ENCODE measurements at places on chromosomes 4 and X.

DNA sequence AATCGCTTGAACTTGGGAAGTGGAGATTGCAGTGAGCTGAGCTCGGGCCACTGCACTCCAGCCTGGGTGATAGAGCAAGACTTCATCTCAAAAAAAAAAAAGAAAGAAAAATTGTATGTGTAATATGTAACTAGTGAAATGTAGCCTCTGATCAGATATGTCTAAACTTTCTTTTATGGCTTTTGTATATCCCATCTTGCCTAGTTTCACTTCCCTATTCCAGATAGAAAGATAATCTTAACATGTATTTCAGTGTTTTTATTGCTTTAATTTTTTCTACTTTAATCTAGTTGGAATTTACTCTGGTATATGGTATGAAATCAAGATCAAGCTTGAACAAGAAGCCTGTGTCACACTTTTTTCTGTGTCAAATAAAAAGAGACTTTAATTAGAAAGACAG, 1.9 kb upstream of the ZNF41 start:
- DNase-seq = no peak

- DNase-seq = peak; percentile 65
These were observed 65.3 kb downstream of the PAPSS1 start for GRCh38 chr4:107654694-107655093.

- no peak for DNase-seq
These were observed 28.9 kb upstream of the NDUFC1 start for GRCh38 chr4:139331185-139331584.

DNA sequence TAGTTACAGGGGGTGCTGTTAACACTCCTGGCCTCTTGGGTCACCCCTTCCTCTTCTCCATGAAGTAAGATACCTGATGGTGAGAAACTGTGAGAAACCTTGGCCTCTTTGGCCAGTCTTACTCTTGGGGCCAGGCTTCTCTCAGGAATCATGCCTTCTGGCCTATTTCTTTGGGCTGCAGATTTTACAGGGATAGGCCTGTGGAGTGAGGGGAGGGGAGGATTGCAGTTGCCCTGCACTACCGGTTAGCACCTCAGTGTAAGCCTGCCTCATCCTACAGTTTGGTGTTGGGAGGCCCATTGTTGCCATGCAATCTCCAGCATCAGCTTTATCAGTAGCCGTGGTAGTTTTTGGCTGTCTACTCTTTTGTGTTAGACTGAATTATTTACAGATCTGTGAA, 7.6 kb upstream of the PGRMC2 start:
- DNase-seq = no peak

GRCh38 chrX:43985511-43985910, 12.3 kb upstream of the NDP start:
- no peak for DNase-seq

GRCh38 chrX:101206471-101206870, 13.1 kb upstream of the DRP2 start:
- no peak for DNase-seq

DNA sequence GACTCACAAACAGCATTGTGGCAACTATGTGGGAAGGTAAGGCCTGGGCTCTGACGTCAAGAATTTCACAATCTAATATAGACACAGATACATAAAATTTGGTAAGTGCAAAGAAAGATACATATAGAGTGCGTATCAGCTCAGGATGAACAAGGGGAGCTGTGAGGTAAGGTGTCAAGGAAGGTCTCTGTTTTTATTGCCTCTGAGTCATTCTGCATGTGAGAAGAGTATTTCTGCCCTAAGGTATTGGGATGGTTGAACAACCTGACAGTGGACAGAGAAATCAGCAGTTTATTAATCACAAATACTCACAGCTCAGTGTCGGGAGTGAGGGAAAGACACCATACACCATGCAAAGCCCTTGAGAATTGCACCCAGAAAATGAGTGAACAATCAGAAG, 89.8 kb downstream of the COMMD8 start:
- DNase-seq = no peak

DNA sequence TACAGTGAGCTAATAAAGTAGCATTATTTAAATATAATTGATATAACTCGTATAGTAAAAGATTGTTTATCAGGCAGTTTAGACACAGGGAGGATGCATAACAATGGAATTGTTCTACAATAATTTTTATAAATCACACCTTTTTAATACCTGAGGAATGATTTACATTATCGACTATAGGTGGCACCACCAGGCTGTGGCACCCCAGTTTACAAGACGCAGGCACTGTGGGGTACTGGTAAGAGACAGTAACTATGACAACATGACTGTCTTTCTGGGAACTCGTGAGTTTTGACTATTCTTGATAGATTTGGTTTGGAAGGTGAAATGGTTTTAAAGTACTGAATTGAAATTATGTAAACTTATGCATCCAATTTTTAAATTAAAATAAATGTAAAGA, 27.1 kb upstream of the STBD1 start:
- no peak for DNase-seq

- DNase-seq = no peak
These were observed 7.0 kb upstream of the TLR3 start for GRCh38 chr4:186061921-186062320.

- DNase-seq = no peak
These were observed 61.9 kb upstream of the ENPP6 start for GRCh38 chr4:184279496-184280061.

DNA sequence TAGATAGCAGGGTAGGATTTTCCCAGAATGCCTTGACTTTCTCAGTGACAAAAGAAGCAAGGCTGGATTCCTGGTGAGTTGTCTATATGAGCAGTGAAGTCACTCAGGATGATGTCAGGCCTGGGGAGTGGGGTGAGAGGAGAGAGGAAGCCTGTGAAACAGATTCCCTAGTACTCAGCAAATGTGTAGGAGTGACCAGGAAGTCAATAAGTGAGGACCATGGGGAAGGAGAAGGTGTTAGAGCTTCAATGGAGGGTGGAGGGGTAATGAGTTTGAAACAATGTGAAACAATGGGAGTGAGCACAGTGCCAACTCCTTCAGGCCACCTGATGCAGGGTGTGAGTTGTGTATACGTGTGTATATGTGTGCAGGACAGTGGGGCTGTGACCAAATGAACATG, 2.4 kb upstream of the SLC9A6 start:
- DNase-seq = no peak

DNA sequence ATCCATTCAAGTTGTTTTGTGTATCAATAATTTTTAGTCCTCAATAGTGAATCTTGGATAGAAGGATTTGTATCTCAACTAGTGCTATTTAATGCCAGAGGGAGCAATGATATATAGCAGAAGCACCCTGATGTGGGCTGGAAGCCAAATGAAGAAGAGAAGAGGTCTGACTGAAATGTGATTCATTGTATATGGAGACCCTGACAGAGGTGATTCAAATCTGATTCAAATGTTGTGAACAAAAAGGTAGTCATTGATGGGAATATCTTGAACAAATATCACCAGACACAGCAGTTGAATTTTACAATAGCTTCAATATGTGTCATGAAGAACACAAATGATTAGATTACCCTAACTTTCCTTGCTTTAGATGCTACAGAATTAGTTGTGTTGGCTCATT, 27.5 kb upstream of the SULT1B1 start:
- DNase-seq = no peak

GRCh38 chr4:113921089-113921794, 58.2 kb downstream of the ARSJ start:
- DNase-seq = no peak

GRCh38 chr4:90080116-90080515, 47.1 kb upstream of the CCSER1 start:
- DNase-seq = peak; percentile 20

GRCh38 chr4:107094332-107094731, 58.2 kb upstream of the DKK2 start:
- no peak for DNase-seq

GRCh38 chr4:87053176-87053658, 118.4 kb downstream of the AFF1 start:
- no peak for DNase-seq

GRCh38 chr4:94472056-94472826, 20.5 kb downstream of the PDLIM5 start:
- no peak for DNase-seq

DNA sequence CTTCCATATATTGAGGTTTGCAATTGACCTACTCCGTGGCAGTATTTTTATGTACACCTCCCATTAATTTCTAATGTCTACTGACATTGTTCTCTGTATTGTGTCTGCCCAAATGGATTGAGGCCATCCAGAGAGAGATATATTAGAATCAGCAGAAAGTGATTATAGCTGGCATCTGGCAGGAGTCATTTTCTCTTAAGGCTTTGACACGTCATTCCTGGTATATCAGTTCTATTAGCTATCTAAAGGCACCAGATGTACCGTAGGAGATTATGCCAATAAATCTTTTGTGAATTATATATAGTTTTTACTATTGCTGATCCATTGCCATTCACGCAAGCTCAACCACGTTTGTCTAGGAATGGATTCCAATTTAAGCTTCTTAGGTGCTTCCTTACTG, 1026.4 kb upstream of the IGFBP7 start:
- no peak for DNase-seq

DNA sequence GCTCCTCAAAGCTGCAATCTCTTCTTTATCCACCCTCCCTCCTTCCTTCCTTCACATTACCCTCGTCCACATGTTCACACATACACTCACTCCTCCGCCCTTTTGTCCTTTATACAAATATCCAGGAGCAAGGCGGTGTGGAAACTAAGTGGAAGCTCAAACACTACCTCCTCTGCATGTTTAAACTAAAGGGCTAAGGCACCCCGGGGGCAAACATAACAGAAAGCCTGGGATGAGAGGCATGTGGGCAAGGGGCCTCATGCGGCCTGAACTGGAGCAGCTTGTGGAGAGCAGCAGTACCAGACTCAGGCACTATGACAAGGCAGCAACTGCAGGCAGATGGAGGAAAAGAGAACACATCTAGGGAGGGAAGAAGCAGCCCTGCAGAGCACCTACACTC, 9.5 kb downstream of the MAB21L2 start:
- DNase-seq = no peak

GRCh38 chr4:182978152-182978827, 61.1 kb upstream of the DCTD start:
- DNase-seq = no peak

GRCh38 chr4:130125467-130125866, 1029.5 kb downstream of the C4orf33 start:
- DNase-seq = no peak

- no peak for DNase-seq
These were observed 73.2 kb upstream of the UCP1 start for GRCh38 chr4:140641789-140642439.

DNA sequence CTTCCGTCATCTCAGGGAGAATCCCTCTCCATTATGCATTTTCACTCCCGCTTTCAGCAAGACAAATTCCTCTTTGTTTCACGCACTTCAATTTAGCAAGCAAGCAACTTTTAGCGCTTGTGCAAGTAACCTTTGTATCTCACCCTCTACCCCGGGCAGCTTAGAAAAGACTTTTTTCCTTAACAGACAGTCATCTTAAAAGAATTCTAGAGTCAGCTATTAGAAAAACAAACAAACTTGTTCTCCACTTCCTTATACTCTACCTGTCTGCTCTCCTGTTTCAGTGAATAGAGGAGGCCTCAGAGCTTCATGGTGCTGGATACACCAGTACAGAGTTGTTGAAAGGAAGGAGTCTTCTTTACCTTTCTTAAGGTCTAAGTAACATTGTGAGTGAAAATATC, 12.1 kb downstream of the TIGD2 start:
- no peak for DNase-seq

Data from NCI-H1930 (cell line).